ENCODE measurements at places on chromosomes 3 and 15.

- no peak for DNase-seq
These were observed 138.6 kb upstream of the PRICKLE2 start for GRCh38 chr3:64363842-64364241.

DNA sequence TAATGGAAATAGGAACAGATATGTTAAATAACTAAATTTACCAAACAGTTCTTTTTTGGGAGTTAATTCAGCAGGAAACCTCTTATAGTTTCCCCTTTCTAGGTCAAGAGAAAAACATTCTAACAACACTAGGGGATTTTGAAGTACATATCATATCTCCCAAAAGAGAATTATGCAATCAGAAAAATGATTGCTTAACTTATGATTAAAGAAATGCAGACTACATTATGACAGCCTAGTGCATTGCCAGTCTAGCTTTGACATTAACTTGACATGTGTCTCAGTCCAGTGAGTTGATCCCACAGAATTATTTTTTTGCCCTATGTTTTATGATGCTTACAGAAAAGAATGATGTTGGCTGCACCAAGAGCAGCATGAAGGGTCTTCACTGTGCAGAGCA lies 31.7 kb upstream of the NPHP3 start:
- peak; percentile 28 for DNase-seq

DNA sequence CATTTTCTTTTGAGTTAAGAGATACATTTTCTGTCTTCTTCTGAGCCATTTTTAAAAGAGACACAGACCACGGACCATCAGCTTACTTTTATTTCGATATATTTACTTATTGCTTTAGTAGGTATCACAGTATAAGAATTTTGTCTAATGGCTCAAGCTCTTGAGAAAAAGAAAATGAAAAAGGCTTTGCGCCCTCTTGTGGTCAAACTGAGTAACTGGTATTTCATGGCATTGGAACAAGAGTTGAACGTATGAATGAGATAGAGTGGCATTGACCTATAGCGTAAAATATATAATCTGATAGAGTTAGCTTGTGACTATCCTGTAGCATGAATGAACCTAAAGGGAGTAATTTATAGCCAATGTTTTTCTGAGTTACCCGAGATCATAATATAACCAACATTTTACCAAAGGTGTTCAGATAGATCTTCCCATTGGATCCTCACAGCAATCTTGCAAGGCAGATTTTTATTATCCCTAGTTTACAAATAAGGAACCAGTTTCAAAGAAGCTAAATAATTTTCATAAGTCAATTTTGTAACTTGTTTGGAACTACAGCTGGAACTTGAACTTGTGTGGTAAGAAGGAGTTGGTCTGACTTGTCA lies 154.6 kb downstream of the POLR2M start:
- DNase-seq = peak; percentile 55

GRCh38 chr15:41919954-41920538 lies 26.2 kb upstream of the SPTBN5 start:
- no peak for DNase-seq

- peak; percentile 73 for DNase-seq
These were observed 796 bp upstream of the DOCK3 start for GRCh38 chr3:50673931-50674330.

DNA sequence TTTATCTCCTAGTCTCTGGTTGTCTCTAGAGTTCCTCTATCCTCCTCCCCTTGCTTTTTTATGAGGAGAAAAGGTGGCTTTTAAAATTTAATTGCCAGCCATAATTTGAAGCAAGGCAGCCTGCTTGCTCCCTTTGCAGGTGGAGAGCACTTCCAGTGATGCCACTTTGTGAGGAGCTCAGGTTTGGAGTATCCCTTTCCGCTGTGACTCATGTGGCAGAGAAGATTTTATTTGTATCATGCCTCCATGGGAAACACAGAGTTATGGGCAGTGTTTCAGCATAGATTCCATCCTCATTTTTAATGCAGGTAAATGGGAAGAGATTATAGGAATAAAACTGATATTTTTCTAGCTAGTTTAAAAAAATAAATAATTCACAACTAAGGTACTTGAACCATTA lies 7.0 kb downstream of the PPM1L start:
- no peak for DNase-seq

- no peak for DNase-seq
These were observed 9.1 kb upstream of the TOP2B start for GRCh38 chr3:25673738-25674298.

DNA sequence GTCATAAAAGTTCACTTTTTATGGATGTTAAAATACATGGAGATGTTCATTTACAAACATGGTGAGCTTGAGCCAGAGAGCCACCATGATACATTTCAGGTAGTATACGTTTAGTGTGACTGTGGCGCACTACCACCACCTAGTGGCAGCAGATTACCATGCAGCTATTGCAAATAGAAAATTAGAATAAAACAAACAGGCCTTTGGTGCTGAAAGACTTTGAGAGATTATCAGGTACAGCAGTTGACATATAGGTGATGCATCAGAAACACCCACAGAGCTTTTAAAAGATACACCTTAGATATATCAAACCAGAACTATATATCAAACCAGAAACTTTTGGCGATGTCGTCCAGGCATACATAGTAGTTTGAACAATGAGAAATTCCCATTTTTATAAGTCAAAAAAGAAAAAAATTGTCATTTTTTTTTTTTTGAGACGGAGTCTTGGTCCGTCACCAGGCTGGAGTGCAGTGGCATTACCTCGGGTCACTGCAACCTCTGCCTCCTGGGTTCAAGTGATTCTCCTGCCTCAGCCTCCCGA lies 42.0 kb upstream of the ICE2 start:
- DNase-seq = peak; percentile 62

DNA sequence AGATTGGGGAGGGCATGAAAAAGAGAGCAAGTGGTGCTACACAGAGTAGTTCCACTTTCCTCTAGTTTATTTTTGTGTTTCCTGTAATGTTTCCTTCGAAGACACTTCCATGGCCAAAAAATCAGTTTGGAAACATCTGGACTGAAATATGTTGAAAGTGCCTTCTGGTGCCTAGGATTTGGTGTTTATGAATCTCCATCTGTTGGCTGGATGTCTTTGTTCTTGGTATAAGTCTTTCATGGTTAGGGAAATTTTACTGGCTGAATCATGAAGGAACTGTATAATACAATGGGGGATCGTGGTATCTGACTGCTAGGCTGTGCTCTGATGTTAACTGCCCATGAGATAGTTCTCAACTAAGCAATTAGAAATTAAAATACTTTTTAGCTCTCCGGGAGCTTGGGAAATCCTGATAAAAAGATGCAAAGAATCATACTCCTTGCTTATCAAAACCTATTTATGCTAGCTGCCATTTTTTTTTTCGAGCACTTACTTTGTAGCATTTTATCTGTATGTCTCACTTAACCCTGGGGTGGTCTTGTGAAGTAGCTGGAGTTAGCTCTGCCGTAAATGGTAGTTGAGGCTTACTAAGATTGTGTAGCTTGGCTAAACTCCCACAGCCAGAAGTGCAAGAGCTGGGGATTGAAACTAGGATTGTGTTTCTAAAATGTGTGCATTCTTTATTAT lies 21.9 kb downstream of the AKAP13 start:
- peak; percentile 27 for DNase-seq

DNA sequence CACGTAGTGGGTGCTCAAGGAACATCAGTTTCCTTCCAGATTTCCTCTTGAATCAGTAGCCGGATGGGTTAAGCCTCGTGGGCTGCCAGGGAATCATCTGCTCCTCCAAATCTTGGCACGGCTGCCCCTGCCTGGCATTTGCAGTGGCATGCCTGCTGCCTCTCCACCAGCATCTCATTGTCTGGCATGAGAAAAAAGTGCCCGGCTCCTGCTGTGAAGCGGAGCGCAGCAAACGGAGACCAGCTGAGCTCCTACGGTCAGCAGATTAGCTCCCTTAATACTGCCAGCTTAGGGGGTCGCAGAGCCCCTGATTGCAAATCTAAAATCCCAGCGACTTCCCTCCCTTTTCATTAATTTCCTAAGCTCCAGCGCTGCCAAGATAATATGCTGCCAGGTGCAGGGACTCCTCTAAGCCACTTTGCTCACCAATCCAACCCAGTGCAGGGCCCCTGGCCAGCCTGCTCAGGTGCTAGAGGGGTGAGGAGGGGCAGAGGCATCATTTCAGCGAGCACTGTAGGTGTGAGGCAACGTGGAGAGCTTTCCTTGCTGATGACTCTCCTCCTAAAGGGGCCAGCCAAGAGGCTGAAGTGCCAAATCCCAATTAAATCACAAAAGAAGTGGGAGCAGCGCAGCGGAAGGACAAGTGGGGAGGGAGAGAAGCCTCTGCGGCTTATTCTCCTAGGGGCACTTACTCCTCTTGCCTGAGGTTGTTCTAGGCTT lies 49.6 kb upstream of the ST8SIA2 start:
- no peak for DNase-seq

- DNase-seq = peak; percentile 99
These were observed 72.6 kb downstream of the MYO1E start for GRCh38 chr15:59299929-59300617.

DNA sequence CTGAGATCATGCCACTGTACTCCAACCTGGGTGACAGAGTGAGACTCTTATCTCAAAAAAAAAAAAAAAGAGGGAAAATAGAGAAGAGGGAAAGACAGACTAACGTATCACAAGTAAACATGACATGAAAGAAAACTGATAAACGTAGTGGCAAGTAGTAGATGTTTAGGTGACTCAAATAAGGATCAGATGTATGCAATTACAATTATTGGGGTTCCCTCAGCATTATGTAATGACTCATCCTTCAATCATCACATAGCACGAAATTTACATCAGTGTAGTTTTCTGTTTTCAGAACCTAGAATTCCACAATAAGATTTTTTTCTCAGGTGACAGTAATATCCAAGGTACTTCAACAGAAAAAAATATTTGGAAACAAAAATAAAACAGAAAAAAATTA lies 46.6 kb downstream of the DPP8 start:
- DNase-seq = no peak
